ENCODE measurements at places on chromosomes 5 and 9.

- peak; percentile 12 for DNase-seq
Measured at GRCh38 chr5:116575326-116576052, 866 bp upstream of the SEMA6A start.

- DNase-seq: no peak
Measured at GRCh38 chr5:102794047-102794446, 38.9 kb downstream of the PAM start.

DNA sequence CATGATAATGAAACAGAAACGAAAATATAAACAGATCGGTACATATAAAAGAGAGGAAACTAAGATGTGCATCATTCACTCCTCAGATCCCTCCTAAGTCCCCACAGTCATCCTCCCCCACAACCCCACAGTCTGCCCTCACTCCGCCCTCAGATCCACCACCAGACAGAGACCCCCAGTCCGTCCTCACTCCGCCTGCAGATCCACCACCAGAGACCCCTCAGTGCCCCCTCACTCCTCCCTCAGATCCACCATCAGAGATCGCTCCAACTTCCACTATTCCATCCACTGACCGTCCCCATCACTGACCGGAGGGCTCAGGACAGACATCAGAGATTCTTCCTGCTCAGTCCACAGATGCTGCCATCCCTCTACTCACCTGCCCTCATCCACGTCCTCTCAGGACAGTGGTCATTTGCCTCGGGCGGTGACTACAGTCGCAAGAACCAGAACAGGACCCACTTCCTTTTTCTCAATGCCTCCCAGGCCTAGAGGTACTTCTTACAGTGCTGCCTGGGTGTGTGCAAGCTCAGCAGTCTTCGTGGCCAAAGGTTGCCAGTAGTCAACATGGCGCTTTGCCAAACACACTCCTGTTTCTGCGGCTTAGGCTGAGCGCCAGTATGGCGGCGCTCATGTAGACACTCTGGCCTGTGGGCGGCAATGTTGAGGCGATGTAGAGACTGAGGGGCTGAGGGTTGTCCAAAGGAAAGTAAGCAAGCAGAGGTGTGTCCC, 8.3 kb upstream of the SPATA31C1 start:
- no peak for DNase-seq

- no peak for DNase-seq
Measured at GRCh38 chr9:89493181-89493580, 4.7 kb downstream of the SEMA4D start.

- DNase-seq: no peak
Measured at GRCh38 chr5:69292306-69292705, 40.3 kb downstream of the CCDC125 start.

- DNase-seq: peak; percentile 38
Measured at GRCh38 chr5:179974946-179975712, 67.4 kb upstream of the TBC1D9B start.

GRCh38 chr5:54895816-54896341, 89.5 kb downstream of the ESM1 start:
- DNase-seq: no peak

DNA sequence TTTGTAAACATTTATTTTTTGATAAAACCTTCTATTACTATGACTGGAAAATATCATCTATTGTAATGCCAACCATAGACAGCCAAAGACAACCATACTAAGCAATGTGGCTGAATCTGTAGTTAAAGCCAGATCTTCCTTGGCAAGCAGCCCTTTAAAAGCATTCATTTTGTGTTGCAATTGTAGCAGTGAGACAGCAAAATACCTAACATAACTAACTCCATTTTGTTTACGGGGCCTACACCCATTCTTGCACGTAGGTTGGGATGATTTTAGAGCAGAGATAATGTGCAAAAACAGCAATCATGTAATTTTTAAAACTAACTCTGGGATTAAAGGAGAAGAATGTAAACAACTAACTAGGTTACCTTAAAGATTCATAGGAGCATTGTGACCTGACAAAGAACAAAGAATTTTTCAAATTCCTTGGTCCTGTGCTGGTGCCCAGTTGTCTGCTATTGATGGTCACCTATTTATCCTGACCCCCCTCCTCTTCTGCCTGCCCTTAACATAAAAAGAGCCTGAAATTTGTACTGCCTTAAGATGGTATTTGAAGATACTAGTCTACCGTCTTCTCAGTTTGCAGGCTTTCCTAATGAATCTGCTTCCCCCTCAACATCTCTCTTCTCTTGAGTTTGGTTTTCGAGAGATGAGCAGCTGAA, 10.6 kb downstream of the IFNA1 start:
- no peak for DNase-seq

DNA sequence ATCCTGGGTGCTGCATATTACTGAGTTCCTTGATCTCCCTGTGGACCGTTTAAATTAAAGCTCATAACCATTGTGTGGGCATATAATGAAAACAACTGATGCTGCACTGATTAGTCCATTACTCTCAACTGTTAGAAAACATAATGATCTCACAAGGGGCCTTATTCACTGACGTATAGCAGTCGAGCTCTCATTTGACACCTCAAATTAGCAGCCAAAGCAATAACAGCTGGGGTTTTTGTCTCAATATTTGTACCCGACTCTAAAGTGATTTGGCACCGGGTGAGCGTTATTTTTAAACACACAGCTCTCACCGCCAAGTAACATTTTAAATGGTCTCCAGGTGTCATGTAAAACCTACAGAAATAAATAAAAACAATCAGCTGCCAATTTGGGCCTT, 252.2 kb upstream of the PANK3 start:
- DNase-seq: no peak

- peak; percentile 9 for DNase-seq
Measured at GRCh38 chr5:54440456-54440893, 15.0 kb upstream of the HSPB3 start.

GRCh38 chr5:52692606-52693005, 95.1 kb upstream of the ITGA1 start:
- DNase-seq: no peak

DNA sequence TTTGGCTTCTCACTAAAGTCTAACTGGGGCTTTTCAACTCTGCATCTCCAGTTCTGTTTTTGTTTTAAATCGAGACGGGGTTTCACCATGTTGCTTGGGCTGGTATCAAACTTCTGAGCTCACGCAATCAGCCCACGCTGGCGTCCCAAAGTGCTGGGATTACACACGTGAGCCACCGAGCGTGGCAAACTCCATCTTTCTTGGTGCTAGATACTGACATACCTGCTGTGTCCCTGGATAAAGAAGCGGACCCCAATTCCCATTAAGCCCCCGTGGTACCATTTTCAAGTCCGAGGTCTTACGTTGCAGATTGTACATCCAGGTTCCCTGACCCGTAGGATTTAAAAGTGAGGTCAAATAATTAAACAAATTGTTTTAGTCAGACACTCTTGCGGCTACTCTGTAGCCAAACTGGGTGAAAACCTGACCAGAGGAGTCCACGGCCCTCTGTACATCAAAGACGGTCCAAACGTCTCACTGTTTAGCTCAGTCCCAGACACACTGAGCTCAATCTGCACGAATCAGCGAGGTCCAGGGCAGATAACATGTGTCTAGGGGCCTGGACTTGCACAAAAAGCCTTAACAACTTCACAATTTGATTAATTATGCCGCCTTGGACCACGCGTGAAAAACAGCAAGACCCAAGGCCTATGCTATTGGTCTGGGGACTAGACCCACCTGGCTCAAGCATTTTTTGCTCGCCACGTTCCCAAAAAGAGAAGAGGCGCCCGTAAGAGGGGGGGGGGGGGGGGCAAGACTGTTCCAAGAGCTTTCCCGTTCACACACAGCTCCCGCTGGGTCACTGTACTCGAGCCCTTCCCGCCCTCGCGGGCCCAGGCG, 727 bp upstream of the DNAJA1 start:
- DNase-seq: no peak

GRCh38 chr9:131968632-131969031, 111.0 kb downstream of the MED27 start:
- DNase-seq: no peak

DNA sequence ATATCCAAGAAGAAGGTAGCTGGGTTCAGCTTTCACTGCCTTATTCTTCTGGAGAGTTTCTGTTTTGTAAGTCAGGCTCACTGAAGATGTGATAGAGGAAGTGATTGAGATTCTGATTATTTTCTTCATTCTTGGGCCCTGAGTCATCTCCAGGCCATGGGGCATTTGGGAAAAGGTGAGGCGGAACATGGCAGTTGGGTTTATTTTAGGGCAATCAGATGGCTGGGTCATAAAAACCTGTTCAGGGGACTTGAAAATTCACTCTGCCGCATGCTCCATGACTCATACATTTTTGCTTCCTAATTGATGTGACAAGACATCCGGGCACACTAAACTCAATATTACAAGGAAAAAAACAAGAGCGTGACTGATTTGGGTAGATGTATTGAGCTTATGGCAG, 265.7 kb upstream of the KLF4 start:
- DNase-seq: no peak

- DNase-seq: no peak
Measured at GRCh38 chr5:91170266-91170665, 212.9 kb downstream of the ARRDC3 start.

- DNase-seq: no peak
Measured at GRCh38 chr9:127187231-127187956, 65.0 kb upstream of the ANGPTL2 start.

DNA sequence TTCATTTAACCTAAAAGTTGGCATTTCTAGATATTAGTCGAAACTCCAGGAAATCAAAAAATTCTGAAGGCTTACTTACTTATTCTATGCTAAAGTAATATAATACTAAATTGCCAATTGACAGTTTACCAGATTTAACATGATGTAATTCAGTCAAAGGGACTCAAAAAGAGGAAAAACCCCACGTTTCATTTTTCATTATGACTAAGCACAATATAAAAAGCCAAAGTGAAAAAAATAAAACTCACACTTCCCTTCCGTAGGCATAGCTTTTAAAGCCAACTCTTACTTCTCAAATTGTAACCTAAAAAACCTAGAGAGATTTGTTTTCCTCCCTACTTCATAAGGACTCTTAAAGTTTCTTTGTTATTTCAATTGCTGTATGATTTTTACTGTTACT, 146.6 kb downstream of the RAPGEF6 start:
- DNase-seq: no peak

DNA sequence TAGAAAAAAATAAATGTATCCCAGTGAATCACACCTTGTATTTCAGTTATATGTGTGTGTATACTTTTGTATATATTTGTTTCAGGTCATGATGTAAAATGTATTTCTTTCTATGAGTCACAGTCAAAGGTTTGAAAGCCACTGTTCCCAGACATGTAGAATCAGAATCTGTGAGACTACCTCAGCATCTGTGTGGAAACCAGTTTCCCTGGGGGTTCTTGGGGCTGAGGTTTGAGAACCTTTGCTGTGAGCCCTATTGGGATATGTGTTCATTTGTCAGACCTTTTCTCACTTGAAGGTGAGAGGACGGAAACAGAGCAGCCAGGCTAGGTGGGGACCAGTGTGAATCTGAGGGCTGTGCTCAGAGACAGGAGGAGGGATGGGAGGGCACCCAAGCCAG, 78.7 kb upstream of the SAP30L start:
- no peak for DNase-seq

DNA sequence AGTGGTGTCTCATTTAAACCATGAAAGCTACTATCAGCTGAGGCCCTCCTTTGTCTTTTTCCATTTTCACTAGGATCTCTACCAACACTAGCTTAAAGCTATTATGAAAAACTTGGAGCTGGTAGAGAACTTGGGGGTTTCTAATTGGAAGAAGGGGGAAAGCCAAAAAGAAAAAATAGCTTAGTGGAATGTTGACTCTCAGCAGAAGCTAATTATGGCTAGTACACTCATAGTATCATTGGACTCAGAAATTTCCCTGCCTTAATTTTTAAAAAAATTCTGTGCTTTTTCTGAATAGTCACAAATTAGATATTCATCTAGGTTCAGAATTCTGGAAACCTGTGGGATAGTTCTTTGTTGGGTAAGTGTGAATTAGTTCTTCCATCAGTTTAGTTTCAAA, 8.0 kb downstream of the SLC12A2 start:
- DNase-seq: no peak

DNA sequence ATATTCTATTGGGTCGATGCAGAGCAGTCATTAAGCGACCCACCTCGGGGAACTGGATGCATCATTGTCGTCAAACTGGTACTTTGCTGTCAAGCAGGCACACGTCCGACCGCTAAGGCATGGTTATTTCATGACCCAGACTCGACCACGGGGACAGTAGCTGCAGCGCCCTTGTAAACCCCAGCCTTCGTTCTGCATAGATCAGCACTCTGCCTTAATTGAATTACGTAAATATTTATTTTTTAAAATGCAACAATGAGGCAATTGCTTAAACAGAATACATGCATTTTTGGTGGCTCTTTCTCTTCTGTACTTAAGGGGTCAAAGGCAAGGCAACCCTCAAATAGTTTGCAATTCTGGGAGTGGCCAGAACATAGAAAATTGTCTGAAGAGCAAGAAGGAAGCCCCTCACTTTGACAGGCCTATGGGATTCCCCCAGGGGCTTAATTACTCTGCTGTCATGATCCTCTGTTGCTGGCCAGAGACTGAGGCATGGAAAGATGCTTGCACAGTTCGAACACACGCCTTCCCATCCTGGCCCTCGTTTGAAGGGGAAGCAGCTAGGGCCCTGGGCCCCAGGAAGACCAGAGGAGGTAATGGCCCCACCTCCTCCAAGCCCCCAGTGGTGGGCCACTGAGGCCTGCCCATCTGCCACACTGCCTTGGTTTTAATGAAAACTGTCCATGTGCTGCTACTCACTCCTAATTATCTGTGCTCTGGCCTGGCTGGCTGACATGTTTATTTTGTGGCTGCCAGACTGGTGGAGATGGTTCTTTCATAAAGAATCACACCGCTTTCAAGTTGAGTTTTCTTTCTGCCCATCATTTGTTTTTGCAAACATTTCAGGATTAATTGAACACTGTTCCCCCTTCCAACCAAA, 169.7 kb upstream of the MAST4 start:
- no peak for DNase-seq

GRCh38 chr5:179284751-179285631, 60.3 kb downstream of the ADAMTS2 start:
- DNase-seq: no peak

GRCh38 chr5:132315529-132316067, 21.4 kb downstream of the SLC22A4 start:
- DNase-seq: no peak

GRCh38 chr9:8186560-8186959, 387.0 kb upstream of the DMAC1 start:
- DNase-seq: no peak

DNA sequence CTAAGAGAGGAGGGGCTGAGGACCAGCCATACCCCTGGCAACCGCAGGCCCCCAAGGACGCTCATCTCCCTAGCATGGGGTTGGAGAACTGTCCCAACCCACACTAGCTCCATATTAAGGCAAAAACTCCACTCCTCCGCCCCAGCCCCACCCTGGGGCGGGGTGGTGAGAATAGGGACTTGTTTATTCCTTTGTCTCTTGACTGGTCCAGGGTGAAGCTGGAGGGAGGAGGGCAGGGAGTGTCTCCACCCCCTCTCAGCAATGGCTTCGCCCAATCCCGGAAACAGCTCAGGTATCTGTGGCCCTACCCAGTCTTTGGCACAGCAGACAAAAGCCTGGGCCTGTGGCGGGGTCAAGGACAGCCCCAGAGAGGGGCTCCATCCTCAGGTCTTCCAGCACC, 16.9 kb downstream of the PRRX2 start:
- DNase-seq: no peak

DNA sequence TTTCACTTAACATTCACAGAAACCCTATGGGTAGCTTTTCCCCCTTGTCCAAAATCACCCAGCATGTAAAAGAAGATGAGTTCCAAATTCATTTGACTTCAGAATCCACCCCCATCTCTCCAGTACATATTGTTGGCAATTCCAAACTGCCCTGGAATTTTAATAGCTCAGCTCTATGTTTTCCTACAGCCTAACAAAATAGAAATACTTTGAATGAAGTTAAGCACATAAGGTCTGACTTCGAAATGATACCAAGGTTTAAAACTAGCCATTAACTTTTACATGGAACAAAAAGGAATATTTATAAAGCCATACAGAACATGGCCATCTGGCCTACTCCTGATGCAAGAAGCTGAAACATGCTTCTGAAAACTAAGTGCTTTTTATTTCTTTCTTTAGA, 634.3 kb downstream of the PDE4D start:
- DNase-seq: no peak

All from stimulated activated naive CD8-positive, alpha-beta T cell treated with anti-CD3 and anti-CD28 coated beads, Interleukin-15, amount 100 ng/mL, for 72 hours (primary cell).